ENCODE measurements at places on chromosomes 12 and 14.

DNA sequence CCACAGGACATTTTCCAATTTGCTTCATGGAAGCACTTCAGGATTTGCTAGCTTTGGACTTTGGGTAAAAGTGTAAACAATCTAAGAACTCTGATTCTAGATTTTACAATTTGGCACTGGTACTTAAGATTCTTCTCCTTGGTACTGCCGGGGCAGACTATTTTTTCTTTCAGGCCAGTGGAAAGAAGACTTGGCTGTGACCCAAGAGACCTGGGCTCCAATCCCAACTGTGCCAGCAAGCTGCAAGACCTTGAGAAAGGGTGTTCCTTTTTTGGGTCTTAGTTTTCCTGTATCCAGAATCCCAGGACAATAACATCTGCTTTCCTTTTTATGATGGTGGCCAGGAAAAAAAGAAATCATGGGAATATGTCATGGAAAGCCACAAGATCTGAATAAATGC lies 148.1 kb upstream of the CRY1 start:
- no peak for DNase-seq

DNA sequence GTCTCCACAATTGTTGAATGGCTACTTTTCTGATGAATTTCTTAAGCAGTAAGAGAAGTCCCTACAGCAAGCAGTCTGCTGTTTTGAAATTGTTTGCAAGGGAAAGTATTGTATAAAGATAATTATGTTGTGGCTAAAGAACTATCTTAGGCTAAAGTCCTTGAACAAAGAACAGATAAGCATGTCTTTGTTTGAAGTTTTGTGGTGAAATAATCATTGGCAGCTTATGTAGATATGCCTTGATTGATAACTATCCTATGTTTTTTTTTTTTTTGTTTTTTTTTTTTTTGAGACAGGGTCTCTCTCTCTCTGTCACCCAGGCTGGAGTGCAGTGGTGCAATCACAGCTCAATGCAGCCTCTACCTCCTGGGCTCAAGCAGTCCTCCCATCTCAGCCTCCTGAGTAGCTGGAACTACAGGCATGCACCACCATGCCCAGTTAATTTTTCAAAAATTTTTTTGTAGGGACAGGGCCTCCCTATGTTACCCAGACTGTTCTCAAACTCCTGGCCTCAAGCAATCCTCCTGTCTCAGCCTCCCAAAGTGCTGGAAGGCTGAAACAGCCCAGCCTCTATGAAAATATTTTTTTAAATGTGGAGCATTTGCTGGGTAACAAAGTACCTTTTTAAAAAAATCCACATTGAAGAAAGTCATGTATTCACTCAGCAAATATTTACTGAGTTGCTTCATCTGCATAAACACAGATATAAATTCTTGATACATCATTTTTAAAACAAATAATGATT lies 80.8 kb downstream of the LLPH start:
- DNase-seq = no peak

- no peak for DNase-seq
Measured at GRCh38 chr12:74801625-74802024, 264.0 kb downstream of the ATXN7L3B start.

DNA sequence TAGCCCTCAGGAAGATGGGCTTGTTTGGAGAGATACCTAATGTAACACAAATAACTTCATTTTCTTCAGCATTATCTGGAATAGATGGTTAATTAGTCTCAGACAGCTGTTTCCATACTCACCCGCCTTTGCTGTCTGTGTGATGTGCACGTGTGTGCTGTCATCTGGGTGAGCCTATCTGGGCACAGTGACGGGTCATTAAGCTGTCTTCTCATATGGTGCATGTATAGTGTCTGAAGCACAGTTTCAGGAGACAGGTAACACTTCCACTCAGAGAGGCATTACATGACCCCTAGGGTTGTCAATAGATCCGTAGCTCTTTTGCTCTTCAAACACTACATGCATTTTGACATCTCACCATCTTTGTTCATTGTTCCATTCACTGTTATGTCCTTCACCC lies 493.3 kb downstream of the APAF1 start:
- no peak for DNase-seq

DNA sequence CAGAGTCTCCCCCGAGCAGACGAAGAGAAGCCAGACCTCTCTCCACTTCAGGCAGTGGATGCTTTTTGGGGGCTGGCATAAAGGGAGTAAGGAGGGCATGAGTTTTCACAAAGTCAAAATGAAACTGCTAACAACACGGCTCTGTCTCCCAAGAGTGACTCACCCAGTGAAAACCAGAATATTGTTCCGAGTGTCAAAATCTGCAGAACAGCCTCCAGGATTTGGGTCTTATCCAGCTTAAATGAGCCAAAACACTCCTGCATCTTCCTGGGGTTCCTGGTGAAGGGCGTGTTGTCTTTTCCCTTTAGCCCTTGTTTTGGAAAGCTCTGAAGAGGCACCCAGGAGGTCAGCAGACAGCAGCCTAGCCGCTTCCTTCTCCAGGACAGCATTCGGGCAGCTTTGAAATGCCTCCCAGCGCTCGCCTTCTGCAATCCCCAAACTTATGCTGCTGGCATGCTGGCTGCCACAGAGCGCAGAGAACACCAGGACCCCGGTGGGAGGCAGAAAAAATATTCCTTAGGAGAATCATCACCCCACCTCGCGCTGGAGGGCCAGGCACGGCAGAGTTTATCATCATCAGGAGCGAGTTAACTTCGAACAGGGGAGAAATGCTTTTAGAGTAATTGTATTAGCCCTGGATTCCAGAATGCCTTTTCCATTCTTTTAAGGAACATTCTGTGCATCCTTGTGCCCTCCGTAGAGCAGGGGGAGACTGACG lies 117.7 kb upstream of the NCOR2 start:
- no peak for DNase-seq

- DNase-seq = no peak
Measured at GRCh38 chr14:58635091-58635830, 2.5 kb upstream of the DACT1 start.

GRCh38 chr12:77837876-77838291 lies 7.2 kb downstream of the NAV3 start:
- DNase-seq = no peak

- DNase-seq = no peak
Measured at GRCh38 chr12:130765186-130765659, 49.1 kb upstream of the RIMBP2 start.

GRCh38 chr14:66234411-66234810 lies 251.8 kb upstream of the CCDC196 start:
- DNase-seq = no peak

GRCh38 chr14:104576232-104576969 lies 3.2 kb upstream of the C14orf180 start:
- DNase-seq = no peak

DNA sequence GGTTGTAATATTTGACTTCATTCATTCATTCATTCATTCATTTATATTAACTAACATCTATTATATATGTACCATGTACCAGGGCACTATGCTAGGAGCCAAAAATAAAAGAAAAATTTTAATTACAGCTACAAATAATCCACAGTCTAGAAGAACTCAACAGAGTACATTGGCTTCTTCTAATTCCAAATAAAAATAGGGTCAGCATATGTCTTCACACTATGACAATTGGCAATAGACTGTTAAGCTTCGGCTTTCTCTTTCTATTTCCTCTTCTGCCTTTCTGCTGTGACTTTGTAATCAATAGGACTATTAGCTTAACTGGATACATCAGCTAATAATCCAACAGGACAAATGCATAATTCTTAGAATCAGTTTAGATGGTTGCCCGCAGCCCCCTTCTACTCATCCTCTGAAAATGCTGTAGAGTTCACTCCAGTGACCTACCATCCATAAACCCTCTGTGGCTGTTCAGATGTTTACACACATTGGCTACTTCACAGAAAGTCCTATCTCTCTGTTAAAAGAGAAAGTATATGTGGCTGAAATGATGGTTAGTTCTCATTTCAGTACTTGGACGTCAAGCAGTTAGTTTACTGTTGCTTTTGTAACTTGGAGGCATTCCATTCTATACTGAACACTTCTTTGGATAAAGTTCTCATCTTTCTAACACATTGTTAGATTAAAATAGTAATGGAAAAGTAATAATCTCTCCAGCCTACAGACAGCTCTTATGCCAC lies 445.5 kb upstream of the GARIN6 start:
- no peak for DNase-seq

DNA sequence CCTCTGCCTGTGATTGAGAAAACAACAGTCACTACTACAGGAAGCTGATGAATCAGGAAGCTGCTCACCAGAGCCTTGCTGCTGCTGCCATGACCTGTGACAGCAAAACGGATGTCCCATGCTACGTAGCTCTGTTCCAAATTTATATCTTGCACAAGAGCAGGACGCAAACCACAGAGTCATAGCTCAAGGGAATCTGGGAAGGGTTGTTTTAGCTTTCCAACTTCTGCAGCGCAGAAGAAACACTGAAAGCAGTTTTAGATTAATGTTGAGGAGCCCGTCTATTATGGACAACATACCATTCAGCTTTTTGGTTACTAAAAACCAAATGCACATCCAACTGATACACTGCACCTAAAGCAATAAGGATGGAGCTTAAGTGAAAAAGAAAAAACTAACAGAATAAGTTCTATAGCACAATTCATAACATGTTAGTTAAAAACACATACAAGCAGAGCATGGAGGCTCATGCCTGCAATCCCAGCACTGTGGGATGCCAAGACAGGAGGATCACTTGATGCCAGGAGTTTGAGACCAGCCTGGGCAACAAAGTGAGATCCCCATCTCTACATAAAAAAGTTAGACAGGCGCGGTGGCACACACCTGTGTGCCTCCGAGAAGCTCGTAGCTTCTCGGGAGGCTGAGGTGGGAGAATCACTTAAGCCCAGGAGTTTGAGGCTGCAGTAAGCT lies 1.7 kb upstream of the ANKRD33 start:
- DNase-seq = no peak

- DNase-seq = no peak
Measured at GRCh38 chr12:126936181-126936851, 1330.7 kb upstream of the TMEM132C start.

GRCh38 chr12:107223821-107224220 lies 130.5 kb upstream of the CRY1 start:
- DNase-seq = no peak

DNA sequence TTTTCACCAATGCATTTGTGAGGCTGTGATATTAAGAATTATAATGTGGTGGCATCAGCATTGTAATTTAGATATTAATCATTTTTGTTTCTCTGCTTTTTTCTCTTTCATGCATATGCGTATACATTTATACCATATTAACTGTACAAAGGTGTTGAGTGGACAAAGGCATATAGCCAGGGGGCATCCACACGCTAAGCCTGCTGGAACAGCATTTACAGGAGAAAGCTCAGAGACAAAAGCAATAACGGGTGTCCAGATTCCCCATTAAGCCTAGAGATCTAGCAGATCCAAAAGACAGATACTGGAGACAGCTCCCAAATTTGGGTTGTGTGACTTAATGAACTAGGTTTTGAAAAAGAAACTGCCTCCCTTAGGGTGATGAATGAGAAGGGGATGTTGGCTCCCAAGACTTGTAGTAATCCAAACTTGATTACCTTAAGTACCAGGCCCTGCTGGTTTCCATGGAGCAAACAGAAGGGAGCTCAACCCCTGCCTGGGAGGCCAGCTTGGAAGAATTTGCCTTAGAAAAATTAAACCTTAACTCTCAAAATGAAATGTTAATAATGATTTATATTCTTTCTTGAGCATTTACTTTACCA lies 181.9 kb downstream of the SLC6A15 start:
- DNase-seq = no peak

- DNase-seq = no peak
Measured at GRCh38 chr12:104377514-104377812, 73.9 kb downstream of the EID3 start.

GRCh38 chr12:48265777-48266176 lies 62.7 kb upstream of the OR10AD1 start:
- no peak for DNase-seq

DNA sequence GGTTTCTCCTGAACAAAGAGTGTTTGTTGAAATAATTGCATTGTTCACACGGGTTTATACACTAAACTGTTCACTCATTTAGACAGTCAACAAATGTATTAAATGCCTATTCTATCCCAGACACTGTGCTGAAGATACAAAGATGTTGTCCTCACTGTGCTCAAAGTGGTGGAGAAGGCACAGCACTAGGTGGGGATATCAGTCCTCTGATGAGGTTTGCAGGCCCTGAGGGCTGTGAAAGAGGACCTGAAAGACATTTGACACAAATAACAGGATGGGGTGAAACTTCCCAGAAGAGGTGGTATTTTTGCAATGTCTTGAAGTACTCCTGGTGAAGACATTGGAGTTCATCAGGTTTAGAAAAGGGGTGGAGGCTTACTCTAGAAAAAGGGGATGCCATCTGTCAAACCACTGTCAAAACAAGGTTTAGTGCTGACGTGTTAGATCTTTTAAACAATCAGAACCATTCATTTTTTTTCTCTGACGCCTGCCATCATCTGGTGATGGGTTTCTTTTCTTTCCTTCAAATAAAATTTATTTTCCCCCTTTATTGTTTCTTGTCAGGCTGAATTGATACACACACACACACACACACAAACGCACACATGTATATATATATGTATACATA lies 69.5 kb downstream of the ACSS3 start:
- DNase-seq = no peak

- DNase-seq = no peak
Measured at GRCh38 chr12:101919447-101919846, 42.1 kb downstream of the DRAM1 start.

GRCh38 chr12:104486363-104486750 lies 29.6 kb downstream of the CHST11 start:
- DNase-seq = no peak

DNA sequence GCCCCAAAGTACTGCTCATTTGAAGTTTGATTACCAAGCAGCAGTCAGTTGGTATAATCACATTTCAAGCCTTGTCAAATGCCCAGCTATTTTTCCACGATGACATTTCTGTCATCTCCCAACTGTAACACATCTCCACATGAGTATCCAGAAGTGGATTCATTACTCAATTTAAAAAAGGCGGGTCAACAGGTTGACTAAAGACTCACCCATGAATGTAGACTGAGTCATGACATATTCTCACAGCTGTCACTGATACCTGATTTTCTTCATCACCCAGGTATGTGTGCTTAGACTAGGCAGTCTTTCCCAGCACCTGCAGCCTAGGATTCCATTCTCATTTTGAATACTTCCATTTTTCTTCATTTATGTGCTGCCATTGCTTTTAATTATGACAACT lies 75.1 kb upstream of the DBX2 start:
- no peak for DNase-seq

DNA sequence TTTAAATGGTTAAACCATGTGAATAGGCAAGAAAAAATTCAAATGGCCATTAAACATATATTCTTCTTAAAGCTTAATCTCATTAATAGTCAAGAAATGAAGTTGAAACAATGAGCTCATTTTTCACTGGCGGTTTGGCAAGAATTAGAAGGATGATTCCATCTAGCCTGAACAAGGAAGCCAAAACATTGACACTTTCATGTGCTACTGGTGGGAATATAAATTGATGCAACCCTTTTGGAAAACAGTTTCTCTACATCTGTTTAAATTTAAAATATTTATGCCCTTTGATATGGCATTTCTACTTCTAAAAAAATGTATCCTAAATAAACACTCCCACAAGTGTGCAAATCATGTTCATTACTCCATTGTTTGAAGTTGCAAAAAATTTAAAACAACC lies 174.7 kb upstream of the HIF1A start:
- no peak for DNase-seq
